ENCODE measurements at places on chromosomes 6 and 20. TPM values are rescaled to one million over a fixed set of nuclear protein-coding genes. Genes with fewer than 3 reads are reported as not detected.

INSM1 gene
- total RNA-seq: not detected

GRCh38 chr6:52457096-52457495 lies 37.0 kb downstream of the EFHC1 start:
- H3K27me3 ChIP-seq: no peaks in the 10 kb centered on the region
- H3K4me1 ChIP-seq: no peaks in the 10 kb centered on the region
- no peak overlapping the region for H3K4me3 ChIP-seq
- peaks cover 12% of the 10 kb centered on the region for H3K36me3 ChIP-seq
- DNase-seq: no peak

HLA-DOB gene
- total RNA-seq: 0.25 TPM

TNFRSF6B gene
- total RNA-seq: 0.56 TPM

GRCh38 chr6:692356-692851 lies 535 bp downstream of the EXOC2 start:
- H3K27ac ChIP-seq: no peak overlapping the region
- H3K27me3 ChIP-seq: no peaks in the 10 kb centered on the region
- DNase-seq: peak; percentile 68
- H3K4me3 ChIP-seq: peak overlapping the region; percentile 85
- peaks cover 18% of the 10 kb centered on the region for H3K4me1 ChIP-seq

- H3K27ac ChIP-seq: no peak overlapping the region
- H3K4me3 ChIP-seq: no peak overlapping the region
- H3K36me3 ChIP-seq: no peaks in the 10 kb centered on the region
- H3K4me1 ChIP-seq: no peaks in the 10 kb centered on the region
- no peaks in the 10 kb centered on the region for H3K27me3 ChIP-seq
Observed at GRCh38 chr6:19705606-19706005, 131.6 kb upstream of the ID4 start.

DNA sequence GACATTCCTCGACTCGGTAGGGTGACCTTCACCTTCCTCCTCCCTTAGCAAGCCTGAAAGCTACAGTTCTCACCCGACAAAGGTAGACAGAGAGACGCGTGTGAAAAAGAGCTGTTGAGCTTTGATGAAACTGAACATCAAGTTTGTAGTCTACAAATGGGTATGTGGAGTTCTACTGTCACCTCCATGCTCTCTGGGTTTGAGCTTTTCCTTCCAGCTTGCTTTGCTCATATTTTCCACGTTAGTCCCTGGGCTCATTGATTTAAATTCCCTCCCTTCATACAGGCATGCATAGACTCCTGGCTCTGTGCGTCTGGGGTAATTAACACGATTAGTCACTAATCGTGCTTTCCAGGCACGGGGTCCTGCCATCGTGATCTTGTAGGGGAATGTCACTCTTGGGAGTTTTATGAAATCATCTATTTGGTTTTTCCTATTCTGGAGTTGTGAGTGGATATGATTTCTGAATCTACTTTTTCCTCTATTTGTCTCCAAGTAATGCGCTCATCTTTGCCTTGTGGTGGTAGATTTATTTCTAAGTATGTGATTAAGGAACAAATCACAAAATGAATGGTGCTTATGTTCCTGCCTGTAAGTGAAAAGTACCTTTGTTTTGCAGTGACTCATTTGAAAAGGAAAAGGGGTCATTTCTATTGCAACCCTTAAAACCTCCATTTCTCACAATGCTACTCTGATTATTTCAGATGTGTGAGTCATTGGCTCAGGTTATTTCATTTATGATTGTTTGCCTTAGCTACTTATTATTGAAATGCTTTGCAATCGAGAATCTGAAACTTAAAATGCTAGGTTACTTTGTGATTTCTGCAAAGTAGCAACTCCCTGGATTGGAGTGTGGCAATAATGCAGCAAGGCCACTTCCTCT lies 154.6 kb downstream of the ZDHHC14 start:
- peaks cover 5% of the 10 kb centered on the region for H3K4me1 ChIP-seq
- peak overlapping the region; percentile 6 for H3K27ac ChIP-seq
- no peaks in the 10 kb centered on the region for H3K36me3 ChIP-seq
- no peak for DNase-seq
- H3K27me3 ChIP-seq: no peaks in the 10 kb centered on the region
- no peak overlapping the region for H3K4me3 ChIP-seq

DNA sequence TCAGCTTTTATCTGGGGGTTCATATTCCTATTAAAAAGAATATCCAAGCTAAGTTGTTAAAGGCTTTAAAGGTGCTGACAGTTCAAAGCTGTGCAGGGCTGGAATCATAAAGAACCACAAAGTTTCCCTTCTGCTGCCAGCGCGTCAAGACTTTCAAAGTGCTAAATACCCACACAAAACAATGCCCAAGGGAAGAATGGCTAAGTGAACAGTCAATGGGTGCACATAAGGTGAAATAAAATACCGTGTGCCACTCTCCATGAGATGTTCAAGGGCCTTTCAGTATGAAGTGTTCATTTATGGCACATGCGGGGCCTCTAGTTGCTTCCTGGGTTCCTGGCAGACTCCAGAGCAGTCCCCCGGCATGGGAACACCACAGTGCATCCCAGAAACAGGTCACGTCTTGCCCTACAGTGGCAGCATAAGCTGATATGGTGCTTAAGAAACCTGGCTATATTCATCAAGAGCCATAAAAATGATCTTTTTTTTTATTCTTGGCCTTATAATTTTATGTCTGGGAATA lies 14.1 kb downstream of the TXNDC5 start:
- H3K4me1 ChIP-seq: no peaks in the 10 kb centered on the region
- H3K27me3 ChIP-seq: no peaks in the 10 kb centered on the region
- no peak overlapping the region for H3K4me3 ChIP-seq
- H3K36me3 ChIP-seq: no peaks in the 10 kb centered on the region
- no peak overlapping the region for H3K27ac ChIP-seq

DNA sequence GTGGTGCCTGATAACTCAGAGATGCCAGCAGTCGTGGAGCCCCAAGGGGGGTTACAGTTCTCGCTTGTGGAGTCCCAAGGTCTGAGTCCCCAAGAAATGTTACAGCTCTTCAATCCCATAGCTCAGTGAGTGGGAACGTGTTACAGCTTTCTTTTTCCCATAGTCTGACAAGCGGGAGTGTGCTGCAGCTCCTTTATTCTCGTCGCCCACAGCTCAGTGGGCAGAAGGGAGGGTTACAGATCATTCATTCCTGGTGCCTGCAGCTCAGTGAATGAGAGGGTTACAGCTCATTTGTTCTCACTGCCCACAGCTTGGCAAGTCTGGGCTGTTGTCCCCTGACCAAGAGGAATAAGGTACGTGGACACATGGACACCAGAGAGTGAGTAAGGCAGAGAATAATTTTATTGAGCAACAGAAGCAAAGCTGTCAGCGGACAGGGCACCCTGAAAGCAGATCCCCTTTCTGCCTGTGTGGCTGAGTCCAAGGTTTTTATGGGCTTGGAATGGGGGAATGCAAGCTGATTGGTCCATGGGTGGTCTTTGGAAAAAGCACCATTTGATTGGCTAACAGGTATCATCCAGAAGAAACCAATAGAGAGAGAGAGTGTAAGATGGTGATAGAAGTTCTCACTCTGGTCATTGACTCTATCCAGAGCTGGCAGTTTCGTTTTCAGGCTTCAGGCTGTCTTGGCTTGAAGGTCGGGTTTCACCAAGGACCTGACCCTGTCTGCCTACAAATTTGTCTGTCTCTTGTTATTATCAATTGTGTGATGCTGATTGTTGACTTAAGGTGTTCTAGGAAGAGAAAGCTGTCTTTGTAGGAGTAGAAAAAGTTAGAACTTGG lies 16.4 kb downstream of the RNF217 start:
- H3K36me3 ChIP-seq: no peaks in the 10 kb centered on the region
- H3K4me1 ChIP-seq: no peaks in the 10 kb centered on the region
- no peak overlapping the region for H3K4me3 ChIP-seq
- no peak for DNase-seq
- H3K27me3 ChIP-seq: no peaks in the 10 kb centered on the region

DNA sequence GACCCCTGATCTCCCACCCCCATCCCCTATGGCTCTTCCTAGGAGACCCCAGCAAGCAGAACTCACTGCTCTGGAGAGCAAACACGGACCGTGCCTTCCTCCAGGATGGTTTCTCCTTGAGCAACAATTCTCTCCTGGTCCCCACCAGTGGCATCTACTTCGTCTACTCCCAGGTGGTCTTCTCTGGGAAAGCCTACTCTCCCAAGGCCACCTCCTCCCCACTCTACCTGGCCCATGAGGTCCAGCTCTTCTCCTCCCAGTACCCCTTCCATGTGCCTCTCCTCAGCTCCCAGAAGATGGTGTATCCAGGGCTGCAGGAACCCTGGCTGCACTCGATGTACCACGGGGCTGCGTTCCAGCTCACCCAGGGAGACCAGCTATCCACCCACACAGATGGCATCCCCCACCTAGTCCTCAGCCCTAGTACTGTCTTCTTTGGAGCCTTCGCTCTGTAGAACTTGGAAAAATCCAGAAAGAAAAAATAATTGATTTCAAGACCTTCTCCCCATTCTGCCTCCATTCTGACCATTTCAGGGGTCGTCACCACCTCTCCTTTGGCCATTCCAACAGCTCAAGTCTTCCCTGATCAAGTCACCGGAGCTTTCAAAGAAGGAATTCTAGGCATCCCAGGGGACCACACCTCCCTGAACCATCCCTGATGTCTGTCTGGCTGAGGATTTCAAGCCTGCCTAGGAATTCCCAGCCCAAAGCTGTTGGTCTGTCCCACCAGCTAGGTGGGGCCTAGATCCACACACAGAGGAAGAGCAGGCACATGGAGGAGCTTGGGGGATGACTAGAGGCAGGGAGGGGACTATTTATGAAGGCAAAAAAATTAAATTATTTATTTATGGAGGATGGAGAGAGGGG lies 1.4 kb downstream of the LTA start:
- no peak for DNase-seq
- no peak overlapping the region for H3K4me3 ChIP-seq
- no peaks in the 10 kb centered on the region for H3K27me3 ChIP-seq
- H3K27ac ChIP-seq: no peak overlapping the region
- peaks cover 13% of the 10 kb centered on the region for H3K4me1 ChIP-seq

DNA sequence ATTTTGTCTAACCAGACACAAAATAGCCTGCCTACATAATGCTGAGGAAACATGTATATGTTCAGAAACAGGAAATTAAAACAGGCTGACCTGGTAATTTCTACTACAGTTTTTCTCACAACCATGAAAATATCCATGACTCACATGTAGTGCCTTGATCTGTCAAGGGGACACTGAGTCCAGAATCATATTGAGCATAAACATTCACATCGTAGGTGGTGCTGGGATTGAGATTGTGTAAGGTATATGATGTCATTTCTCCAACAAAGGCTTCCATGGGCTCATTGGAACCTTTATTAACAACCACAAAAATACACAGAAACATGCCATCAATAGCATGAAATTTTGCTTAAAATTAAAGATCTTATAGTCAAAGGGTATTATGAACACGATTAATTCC lies 80.9 kb downstream of the COL12A1 start:
- no peaks in the 10 kb centered on the region for H3K36me3 ChIP-seq
- H3K4me3 ChIP-seq: no peak overlapping the region
- H3K4me1 ChIP-seq: no peaks in the 10 kb centered on the region
- no peak overlapping the region for H3K27ac ChIP-seq
- DNase-seq: no peak

EPHA7 gene
- total RNA-seq: 12.1 TPM

DNA sequence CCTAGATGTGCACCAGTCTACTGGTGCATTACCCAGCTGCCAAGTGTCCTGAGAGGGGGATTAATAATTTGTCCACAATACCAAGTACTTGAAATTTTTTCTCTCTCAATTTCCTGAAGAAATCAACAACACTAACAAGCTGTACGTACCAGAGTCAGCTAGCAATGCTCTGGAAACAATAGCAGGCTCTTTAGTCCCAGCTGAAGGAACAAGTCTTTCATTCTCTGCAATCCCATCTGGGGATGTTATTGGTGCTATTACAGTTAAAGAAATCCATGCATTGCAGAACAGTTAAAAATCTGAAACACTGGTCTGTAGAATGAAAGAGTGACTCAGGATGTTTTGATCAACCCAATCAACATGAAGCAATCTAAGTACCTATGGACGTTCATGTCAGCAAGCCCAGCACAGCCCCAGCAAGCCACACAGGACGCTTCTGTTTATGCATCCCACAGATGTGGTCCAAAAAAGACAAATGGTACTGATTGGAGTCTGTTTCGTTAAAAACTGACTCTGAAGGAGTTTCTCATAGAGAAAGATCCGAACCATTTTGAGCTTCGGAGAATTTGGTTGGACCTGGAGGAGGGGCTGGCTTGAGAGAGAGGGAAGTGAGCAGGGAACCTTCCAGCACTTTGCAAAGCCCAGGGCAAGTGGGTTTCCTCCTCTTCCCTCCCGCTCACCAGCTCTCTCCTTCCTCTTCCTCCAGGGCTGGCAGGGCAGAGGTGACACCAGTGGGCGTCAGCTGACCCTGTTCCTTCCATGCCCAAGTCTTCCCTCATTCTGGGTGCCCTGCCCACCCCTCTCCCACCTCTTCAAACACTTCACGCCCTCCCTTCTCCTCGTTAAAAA lies 11.9 kb downstream of the PRR18 start:
- no peak overlapping the region for H3K27ac ChIP-seq
- DNase-seq: no peak
- H3K4me1 ChIP-seq: no peaks in the 10 kb centered on the region

GRCh38 chr6:170271771-170272314 lies 19.0 kb downstream of the DLL1 start:
- peak overlapping the region; percentile 11 for H3K4me3 ChIP-seq
- peaks cover 32% of the 10 kb centered on the region for H3K4me1 ChIP-seq
- H3K27ac ChIP-seq: no peak overlapping the region
- DNase-seq: no peak
- H3K36me3 ChIP-seq: no peaks in the 10 kb centered on the region
- H3K27me3 ChIP-seq: no peaks in the 10 kb centered on the region

DNAH8 gene
- 0.50 TPM for total RNA-seq
